ENCODE measurements at places on chromosomes 4 and X. TPM values are rescaled to one million over a fixed set of nuclear protein-coding genes. Genes with fewer than 3 reads are reported as not detected.

- DNase-seq = peak; percentile 12
Observed at GRCh38 chr4:2085496-2085901, 26.4 kb downstream of the NAT8L start.

GRCh38 chr4:140702096-140702757 lies 54.0 kb downstream of the TBC1D9 start:
- DNase-seq = no peak

- DNase-seq = no peak
Observed at GRCh38 chr4:139794158-139794954, 128.7 kb downstream of the MGST2 start.

Gene HMGB3
- polyA plus RNA-seq = 37.1 TPM

- peak; percentile 62 for DNase-seq
Observed at GRCh38 chr4:88054901-88055300, 47.5 kb downstream of the PKD2 start.

DNA sequence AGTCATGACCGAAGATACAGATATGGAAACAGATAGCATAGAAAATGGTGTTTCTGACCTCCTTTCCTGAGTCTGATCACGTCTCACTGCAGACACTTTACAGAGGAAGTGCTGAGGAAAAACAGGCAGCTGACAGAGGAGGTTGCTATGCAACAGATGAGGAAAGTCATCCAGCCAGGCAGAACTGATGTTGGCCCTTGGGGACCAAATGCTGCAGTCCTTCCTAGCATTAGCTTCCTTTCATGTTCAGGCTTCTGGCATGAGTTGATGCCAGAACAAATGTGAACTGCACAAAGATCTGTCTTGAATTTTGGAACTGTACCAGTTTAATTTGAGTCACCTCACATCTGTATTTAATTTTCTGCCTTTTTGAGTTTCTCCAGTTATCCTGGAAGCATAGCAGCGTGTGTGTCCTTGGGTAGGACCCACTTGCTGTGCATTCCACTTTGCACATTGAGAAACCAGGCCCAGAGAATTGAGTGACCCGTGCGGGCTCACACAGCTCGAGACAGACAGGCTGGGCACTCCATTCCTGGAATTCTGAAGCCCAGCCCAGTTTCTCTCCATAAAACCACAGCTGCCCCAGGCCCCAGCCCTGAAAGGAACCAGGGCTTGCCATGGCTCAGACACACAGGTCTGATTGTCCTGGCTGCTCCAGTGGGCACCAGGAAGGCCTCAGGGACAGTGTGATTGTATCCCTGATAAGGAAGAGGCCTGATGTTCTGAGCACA lies 1.4 kb upstream of the MAGED1 start:
- peak; percentile 32 for DNase-seq

DNA sequence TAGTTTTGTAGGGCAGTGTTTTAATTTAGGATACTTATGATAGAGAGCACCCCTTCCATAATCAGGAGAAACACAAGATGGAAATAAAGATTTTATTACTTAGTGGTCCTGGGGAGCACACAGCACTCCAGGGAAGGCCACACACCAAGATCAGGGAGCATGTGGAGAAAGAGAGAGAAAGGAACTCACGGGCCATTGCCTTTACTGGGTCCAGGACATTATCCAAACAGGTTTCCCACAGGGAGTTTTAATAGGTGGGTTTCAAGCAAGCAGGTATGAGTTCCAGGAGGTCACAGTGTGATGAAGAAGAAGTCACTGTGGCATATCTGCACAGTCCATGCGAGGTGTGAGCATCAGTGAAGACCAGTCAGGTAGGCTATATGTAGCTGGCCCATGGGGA lies 46.8 kb downstream of the NFKB1 start:
- DNase-seq = no peak

DNA sequence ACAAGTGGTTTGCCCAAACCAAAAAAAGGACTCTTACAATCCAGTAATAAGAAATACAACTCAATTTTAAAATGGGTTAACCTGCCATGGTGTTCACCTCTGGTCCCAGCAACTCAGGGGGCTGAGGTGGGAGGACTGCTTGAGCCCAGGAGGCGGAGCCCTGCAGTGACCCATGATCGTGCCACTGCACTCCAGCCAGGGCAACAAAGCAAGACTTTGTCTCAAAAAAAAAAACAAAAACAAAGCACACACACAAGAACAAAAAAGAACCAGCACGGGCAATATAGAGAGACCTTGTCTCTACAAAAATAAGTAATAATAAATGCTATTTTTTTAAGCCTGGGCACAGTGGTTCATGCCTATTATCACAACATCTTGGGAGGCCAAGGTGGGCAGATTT lies 28.7 kb downstream of the ARAP2 start:
- no peak for DNase-seq

DNA sequence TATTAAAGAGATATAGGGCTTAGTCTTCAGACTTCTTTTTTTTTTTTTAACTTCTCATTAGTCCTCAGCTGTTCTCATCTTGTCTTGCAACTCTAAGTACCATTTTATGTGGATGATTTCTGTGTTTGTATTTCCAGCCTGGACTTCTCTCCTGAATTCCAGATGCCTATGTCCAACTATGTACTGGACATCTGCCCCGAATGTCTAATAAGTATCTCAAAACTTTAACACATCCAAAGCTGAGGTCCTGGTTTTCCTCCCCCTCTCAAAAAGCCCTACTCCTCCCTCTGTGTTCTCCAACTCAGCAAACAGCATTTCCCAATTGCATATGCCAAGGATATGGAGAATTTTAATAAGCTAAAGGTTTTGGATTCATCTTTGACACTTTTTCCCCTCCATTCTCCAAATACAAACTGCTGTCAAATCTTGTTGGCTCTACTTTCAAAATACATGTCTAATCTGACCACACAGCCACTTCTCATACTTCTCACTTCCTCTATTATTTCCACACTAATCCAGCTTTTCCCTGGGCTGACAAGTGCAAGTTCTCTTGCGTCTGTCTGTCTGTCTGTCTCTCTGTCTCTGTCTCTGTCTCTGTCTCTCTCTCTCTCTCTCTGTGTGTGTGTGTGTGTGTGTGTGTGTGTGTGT lies 79.8 kb downstream of the CLCN5 start:
- no peak for DNase-seq

Gene CXCL13
- 1.7 TPM for polyA plus RNA-seq

DNA sequence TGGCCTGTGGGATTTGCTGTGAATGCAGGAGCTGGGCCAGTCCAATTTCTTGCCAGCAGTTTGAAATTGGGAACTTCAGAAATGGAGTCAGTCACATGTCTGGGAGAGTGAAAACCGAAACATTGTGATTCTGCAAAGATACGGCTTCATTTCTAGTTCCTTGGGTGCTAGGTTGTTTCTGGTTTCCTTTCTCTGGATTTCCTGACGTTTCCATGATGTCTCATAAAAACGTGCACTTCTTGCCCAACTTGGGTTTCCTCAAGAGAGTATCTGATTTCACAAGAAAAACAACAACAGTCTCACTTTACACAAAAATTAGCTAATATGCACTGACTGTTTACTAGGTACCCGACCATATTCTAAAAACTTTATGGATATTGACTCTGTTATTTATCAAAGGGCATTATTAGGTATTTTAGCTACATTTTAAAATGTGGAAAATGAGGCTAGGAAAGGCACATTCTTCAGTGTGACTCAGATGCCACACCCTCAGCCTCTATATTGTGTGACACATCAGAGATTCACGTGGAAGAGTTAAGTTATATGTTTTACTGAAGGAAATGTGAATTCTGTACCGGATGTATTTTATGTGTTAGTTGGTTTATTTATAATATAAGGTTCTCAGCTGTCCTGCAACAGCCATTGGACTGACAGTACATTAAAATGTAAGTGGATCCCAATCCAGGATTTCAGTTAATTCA lies 225.0 kb upstream of the PUDP start:
- DNase-seq = no peak

DNA sequence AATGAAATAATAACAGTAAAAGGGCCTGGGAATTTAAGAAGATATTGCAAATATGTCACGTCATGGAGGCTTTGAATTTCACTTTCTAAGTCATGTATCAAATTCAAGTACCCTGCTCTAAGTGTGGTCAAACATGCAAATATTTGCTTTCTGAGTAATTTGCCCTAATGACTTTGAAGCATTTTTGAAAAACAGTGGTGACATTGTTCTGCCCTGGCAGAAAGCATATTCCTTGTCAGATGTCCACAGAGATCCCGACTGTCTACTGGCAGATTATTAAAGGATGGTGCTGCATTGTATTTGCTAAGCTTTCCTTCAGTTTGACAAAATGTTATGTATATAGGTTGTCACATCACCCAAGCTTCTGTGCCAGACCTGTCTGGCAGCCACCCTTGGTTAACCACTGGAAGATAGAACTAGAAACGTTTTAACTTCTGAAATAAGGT lies 92.5 kb downstream of the ANK2 start:
- no peak for DNase-seq

- no peak for DNase-seq
Observed at GRCh38 chr4:85744950-85745349, 270.0 kb downstream of the ARHGAP24 start.

GRCh38 chr4:80172203-80172602 lies 25.1 kb upstream of the PRDM8 start:
- no peak for DNase-seq

GRCh38 chr4:176259330-176260090 lies 9.5 kb downstream of the ASB5 start:
- DNase-seq = no peak

DNA sequence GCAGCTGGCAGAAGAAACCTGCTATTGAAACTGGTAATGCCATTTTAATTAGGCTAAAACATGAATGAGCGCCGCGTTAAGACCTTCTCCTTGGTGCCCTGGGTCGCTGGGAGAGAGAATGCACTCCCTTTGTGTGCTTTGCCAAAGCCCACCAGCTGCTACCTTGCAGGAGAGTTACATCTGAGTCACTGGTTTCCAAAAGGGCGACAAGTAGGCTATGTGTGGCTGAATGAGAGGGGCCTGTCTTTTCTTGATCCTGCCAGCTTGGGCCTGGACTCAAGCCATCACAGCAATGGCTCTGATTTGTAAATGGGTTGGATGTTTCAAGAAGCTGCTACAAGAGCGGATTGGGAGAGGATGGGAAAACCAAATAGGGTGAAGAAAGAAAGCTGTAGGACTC lies 81.5 kb downstream of the NHS start:
- no peak for DNase-seq

DNA sequence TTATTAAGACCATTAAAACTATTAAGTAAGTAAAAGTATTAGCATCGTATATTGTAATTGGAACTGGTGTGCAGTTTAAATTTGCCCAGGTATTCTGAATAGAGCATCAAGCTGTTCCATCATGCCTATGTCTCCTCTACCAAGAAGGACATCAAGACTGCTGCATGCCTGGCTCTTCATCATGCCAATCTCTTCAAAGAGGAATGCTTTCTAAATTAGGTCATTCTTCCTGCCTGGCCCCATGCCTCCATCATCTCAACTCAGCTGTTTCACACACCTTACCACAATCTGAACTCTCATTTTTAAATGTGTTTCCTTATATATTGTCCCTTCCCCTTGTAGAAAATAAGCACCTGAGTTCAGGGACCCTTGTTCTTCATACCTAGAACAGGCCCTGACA lies 270.5 kb upstream of the PPARGC1A start:
- DNase-seq = no peak

GRCh38 chr4:41064953-41065352 lies 149.4 kb downstream of the APBB2 start:
- DNase-seq = no peak

GRCh38 chr4:181569553-181569952 lies 673.6 kb upstream of the TENM3 start:
- no peak for DNase-seq

GRCh38 chr4:95732061-95732460 lies 107.8 kb upstream of the PDHA2 start:
- no peak for DNase-seq

Gene BLTP1
- 42.9 TPM for polyA plus RNA-seq

Gene TET2
- polyA plus RNA-seq = 2.8 TPM

Gene UGT8
- 4.1 TPM for polyA plus RNA-seq

Gene PLAC1
- 3.0 TPM for polyA plus RNA-seq

GRCh38 chr4:2925931-2926860 lies 37.0 kb downstream of the NOP14 start:
- no peak for DNase-seq

DNA sequence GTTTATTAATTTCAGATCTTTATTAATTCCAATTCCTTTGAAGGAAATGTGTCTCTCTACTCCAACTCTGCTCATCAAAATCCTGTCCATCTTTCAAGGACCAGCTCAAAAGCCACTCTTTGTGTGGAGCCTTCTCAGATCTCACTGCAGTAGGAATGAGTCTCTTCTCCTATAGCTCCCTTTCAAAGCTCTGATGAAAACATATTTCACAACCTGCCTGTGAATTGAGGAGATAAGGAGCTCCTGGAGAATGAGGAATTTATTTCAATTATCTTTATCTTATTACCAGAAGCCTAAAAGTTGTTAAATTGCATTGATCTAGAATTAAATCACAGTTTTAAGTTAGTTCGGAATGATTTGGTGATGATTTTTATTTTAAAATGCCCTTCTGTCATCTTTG lies 92.6 kb upstream of the TRPC3 start:
- DNase-seq = no peak

Gene AFM
- polyA plus RNA-seq = 0.20 TPM

Gene IL21
- polyA plus RNA-seq = 1.3 TPM

DNA sequence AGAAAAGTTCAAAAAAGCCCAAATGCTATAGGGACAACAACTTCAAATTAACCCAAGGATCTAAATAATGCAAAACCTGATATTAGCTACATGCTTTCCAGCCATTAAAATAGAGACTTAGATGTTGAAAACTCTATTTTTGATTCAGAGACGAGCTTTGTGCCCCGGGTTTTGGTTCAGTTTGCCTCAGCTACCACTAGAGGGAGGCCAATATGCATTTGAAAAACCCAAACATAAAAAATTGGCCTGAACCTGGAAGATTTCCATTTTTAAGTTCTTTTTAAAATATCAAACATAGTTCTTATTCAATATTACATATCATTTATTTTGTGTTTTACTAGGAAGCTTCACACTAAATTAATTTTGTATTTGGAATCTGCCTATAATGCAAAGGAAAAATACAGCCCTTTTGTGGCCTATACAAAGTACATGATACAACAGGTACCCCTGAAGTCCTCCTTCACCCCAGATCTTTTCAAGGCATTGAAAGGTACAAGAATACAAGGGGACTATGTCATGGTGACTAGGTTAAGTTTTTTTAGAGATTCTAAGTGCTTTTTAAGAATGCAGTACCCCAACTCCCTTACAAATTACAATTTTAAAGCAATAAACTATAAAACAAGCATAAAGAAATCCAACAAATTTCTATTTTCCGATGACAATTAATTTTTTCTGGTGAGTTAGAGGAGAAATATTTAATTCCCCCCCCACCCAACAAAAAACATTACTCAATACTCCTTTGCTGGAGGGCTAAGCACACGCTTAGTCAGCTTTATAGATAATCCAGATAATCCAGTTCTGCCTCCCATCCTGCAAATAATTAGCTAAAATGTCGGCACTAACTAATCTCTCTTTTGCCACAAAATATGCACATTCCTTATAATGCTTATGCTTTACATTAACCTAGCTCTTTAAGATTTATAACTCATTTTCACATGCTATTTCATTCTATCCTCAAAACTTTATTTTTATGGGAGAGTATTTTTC lies 97.7 kb upstream of the PTPN13 start:
- DNase-seq = peak; percentile 45

Gene AMMECR1
- polyA plus RNA-seq = 3.3 TPM

- DNase-seq = no peak
Observed at GRCh38 chr4:167578906-167579305, 344.6 kb upstream of the SPOCK3 start.

Data from testis (tissue), 5 donors.